ENCODE measurements at places on chromosomes 1 and 21.

DNA sequence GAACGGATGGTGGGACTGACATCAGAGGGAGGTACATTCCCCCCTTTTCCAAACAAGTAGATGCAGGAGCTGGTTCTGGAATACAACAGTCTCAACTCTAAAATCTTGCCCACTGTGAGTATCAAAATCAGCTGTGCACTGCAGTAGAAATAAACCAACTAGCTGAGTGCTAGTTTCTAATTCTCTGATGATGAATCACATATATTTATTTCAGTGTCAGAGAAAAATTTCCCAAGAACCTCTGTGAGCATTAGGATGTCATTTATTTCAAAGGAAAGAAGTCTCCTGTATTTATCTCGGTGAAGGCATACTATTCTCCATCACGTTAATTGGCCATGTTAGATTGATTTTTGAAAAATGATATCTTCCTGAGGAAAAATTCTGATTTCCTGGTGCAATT is 67.1 kb downstream of the LHX9 start:
- DNase-seq: no peak

DNA sequence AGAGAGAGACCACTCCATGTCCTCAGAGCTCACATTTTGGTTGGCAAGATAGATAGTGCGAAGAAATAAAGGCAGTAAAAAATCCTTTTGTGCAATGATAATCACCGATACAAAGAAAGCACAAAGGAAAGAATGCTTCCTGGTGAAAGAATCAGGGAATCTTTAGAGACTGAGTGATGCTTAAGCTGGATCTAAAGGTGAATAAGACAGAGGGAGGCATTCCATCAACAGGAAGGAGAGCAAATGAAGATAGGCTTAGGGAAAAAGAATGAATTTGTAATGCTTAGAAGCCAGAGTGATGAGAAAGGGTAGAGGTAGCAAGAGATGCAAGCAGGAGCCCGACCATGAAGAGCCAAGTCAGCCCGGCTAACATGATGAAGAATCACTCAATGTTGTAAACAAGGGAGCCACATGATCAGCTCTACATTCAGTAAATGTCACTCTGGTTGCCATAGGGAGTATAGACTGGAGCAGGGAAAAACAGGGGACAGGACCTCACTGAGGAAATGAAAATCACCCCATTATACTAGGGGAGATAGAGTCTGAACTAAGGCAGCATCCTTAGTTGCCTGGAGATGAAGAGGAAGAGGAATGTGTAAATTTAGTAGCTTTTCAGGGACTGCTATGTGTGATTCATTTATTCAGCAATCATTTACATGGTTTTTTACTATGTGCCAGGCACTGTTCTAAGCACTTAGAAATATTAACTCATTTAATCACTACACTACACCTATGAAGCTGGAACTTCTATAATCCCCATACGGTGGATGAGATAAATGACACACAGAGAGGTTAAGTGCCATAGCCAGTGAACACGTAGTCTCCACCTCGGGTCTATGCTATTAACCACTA is 402.6 kb upstream of the NFIA start:
- DNase-seq: no peak

DNA sequence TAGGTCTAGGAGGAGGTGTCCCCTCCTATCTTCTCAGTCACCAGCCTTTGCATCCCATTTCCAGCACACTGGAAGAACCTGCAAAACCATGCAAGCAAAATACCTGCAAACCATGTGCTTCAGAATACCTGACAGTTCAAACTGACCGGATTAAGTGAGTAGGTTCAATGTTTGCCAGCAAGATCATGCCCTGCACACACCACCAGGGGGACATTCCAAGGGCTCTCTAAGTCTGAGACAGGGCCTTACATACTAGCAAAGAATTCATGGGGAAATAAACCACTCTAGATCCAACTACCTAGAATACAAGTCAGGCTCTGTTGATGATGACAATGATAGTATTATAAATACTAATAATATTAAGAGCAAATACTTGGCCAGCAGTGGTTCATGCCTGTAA is 27.6 kb downstream of the INPP5B start:
- DNase-seq: no peak

DNA sequence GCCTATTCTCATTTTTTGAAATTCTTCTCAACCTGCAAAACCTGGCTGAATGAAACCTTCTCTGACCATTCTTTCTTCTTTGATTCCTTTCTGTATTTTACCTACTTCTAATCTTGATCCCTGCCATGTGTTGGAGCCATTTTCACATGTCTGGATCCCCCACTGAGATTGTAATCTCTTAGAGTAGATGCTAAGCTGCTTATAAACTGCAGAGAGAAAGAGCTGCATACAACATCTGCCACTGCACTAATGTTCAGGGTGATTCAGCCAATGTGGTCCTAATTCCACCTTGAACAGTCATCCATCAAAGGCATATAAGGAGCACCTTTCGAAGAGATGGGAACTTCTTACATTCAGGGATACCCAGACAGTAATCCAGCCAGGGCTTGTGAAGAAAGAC is 16.2 kb upstream of the DAB1 start:
- no peak for DNase-seq

DNA sequence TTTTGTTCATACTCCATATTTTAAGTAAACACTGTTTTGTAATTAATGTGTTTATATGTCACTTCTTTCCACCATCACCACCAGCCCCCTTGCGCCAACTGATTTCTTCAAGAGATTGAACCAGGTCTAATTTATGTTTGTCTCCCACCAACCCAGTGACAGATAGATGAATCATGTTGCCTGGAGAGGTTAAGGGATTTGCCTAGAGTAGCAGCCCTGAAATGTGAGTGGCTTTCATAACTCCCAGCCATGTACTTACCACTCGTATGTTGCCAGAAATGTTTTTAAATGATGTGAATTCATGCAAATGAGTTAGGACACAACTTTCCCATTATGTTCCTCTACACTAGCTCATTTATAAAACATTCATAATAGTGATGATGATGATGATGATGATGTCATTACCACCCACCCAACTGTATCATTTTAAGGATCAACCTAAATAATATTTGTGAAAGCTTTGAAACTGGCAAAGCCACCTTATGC is 86.9 kb downstream of the LRRC8D start:
- DNase-seq: no peak

DNA sequence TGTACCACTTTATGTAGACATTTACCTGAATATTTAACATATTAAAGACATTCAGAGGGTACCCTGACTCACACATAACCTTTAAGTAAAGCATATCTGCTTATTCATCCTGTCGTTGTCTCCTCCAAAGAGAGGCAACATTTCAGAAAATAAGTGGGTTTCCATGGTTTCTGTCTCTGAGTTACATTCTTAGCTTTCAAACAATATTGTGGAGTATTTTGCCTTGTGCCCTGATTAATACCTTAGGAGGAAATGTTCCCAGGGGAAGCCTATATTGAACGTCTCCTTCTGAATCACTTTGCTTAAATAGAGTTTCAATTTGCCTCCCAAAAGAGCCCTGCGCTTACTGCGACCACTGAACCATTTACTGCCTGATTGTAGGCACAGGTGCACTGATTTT is 26.1 kb downstream of the PALMD start:
- no peak for DNase-seq

DNA sequence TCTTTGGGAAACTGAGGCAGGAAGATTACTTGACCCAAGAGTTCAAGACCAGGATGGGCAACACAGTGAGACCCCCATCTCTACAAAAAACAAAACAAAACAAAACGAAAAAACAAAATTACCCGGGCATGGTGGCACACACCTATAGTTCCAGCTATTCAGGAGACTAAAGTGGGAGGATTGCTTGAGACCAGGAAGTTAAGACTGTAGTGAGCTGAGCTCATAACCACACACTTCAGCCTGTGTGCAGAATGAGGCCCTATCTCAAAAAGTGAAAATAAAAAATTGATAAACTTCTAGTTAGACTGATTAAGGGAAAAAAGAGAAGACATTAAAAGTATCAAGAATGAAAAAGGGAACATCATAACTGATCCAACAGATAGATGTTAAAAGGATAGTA is 154.0 kb downstream of the RHOU start:
- DNase-seq: no peak

GRCh38 chr1:7552402-7552801 is 218.7 kb upstream of the VAMP3 start:
- DNase-seq: no peak

DNA sequence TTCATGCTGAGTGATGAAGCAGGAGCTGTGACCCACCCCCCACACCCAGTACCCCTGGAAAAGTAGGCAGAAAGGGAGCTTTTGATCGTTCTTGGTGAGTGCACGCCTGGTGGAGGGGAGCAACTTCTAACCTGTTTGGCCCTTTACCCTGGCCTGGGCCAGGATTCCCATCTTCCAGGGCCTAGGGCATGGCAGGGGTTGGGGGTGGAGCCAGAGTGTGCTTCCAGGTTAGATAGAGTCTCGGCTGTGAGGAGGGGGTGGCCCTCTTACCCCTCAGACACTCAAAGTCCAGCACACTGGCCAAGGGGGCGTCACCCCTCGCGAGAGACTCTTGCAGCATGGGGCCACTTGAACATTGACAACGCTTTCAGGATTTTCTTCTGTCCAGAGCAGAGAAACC is 236.6 kb downstream of the GRIK3 start:
- no peak for DNase-seq

- DNase-seq: no peak
Observed at GRCh38 chr21:34609244-34609932, 5.5 kb downstream of the RCAN1 start.

GRCh38 chr1:117589544-117589943 is 16.3 kb upstream of the TENT5C start:
- DNase-seq: no peak

- DNase-seq: no peak
Observed at GRCh38 chr21:18986197-18986596, 582.6 kb upstream of the TMPRSS15 start.

DNA sequence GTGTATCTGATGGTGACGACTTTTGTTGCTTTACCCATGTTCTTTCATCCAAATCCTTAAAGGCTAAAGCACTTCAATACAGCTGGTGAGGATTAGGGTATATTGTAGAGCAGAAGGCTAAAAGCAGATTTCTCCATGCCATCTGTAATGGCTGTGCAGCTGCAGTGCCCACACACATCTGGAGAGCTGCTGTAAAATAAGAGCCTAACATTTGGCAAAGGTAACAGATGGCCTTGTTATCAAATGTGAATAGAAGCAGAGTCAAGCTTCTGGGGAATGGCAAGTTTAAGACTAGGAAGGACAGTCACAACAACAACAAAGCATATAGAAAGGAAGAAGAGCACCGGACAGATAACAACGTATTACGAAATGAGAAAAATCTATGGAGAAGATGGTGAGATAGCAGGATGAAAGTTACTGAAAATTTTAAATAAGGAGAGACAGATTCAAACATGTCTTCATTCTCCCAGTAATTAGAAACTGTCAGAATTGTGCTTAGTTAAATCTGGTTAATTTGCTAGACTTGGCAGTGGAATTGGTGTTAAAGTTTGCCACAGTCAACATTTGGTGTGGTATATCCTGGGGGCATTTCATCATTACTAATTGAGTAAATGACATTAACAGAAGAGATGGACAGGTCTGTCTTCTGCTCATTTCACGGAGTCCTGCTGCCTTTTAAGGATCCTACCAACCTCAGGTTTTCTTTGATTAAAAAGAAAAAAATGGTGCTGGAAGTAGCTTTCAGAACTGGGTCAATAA is 1093.2 kb downstream of the ADGRL2 start:
- no peak for DNase-seq

DNA sequence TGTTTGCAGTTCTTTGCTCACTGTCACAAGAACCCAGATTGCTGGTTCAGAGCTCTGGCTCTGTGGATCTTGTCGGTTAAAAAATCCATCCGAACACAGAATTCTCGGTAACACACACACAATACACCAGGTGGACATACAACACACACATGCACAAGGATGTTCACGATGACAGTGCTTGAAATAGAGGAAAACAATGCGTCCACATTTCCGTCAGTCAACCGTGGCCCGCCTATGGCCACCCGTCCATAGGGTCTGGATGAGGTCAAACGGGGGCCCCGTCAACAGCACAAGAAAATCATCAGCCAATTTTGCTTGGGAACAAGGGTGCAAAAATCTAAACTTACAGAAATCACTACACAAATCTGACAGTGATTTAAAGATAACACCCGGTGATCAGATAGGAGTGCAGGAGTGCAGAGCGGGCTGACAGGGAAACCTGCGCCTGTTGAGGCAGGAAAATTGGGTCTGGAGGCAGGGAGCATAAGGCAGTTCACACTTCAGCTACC is 50.4 kb upstream of the SLC19A1 start:
- DNase-seq: no peak
